ENCODE measurements at places on chromosomes 2 and 18.

GRCh38 chr2:236665572-236666118 lies 96.0 kb downstream of the ACKR3 start:
- DNase-seq = no peak

- DNase-seq = no peak
These were observed 79.8 kb downstream of the LIMS1 start for GRCh38 chr2:108614043-108614545.

DNA sequence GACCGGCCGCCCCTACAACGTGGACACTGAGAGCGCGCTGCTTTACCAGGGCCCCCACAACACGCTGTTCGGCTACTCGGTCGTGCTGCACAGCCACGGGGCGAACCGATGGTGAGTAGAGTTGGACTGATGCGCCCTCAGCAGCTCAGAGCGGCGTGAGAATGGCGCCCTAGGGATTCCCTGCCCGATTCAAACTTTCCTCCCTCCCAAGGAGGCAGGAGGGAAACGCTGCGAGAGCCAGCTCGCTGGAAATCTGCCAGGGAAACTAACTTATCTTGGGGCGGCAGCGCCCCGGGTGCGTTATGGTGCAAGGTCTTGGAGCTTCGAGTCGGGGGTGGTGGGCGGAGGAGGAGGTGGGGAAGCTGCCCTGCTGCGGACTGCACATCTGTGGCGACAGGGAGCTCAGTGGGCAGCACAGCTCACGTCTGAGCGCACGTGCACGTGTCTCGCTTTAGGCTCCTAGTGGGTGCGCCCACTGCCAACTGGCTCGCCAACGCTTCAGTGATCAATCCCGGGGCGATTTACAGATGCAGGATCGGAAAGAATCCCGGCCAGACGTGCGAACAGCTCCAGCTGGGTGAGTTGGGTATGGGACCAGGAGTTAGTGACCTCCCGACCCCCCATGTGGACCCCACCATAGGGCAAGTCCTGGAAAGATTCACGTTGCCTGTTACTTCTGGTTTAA lies 697 bp downstream of the ITGA4 start:
- DNase-seq = peak; percentile 25

GRCh38 chr2:125581557-125581956 lies 1074.4 kb upstream of the GYPC start:
- no peak for DNase-seq

DNA sequence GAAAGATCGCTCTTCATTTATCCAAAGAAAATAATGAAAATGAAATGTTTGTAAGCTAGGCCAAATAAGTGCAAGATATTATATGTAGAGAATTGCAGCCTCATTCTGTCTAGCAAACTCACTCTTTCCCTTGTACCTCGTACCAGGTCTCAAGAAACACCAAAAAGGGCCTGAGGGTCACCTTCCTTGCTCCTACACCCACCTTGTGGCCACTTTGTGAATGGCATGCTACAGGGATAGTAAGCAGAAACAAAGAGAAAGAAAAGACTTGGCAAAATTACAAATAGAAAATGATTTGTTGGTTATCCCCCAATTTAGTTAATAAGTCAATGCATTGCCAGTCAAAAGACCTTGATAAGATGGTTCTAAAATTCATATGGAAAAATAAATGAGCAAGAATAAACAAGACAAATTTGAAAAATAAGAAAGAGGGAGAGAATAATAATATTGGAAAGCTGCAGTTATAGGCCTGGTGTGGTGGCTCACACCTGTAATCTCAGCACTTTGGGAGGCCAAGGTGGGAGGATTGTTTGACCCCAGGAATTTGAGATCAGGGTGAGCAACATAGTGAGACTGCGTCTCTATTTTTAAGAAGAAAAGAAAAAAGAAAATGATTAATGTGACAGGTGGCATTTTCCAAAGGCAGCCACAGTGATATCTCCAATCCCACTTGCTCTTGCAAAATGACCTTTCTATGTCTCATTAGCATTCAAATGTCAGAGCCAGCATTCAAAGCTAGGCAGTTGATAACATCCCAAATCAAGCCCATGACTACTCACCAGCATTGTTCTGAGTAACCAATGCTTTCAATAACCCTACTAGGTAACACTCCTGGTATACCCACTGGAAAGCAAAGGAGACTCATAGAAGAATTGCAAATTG lies 38.8 kb upstream of the BMP10 start:
- peak; percentile 39 for DNase-seq

- DNase-seq = no peak
These were observed 36.5 kb downstream of the HADHB start for GRCh38 chr2:26281226-26281625.

GRCh38 chr2:237529452-237530402 lies 36.6 kb upstream of the PRLH start:
- no peak for DNase-seq

GRCh38 chr2:23379220-23379695 lies 5.7 kb upstream of the KLHL29 start:
- DNase-seq = no peak

DNA sequence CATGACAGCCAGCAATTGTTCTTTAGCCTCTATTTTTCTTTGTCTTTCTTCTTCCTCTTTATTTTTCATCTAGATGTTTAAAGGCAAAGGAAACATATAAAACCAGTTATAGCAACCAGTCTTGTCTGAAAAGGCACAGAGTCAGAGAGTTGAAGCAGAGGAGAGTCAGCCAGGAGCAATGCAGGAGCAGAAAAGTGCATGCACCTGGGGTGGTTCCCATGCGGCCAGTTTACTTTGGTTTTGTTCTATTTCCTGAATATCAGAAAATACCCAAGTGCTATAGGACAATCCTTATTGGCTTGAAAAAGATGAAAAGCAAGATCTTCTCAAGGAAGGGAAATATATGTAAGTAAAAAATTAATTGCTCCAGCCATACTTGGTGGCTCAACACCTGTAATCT lies 44.9 kb downstream of the CFAP210 start:
- no peak for DNase-seq

GRCh38 chr2:122743021-122743675 lies 987.7 kb downstream of the TSN start:
- no peak for DNase-seq

- DNase-seq = no peak
These were observed 80.0 kb downstream of the RHBDD1 start for GRCh38 chr2:226915846-226916360.

GRCh38 chr18:70082430-70082829 lies 123.1 kb downstream of the RTTN start:
- no peak for DNase-seq

- no peak for DNase-seq
These were observed 22.3 kb upstream of the ITM2C start for GRCh38 chr2:230842473-230842872.

DNA sequence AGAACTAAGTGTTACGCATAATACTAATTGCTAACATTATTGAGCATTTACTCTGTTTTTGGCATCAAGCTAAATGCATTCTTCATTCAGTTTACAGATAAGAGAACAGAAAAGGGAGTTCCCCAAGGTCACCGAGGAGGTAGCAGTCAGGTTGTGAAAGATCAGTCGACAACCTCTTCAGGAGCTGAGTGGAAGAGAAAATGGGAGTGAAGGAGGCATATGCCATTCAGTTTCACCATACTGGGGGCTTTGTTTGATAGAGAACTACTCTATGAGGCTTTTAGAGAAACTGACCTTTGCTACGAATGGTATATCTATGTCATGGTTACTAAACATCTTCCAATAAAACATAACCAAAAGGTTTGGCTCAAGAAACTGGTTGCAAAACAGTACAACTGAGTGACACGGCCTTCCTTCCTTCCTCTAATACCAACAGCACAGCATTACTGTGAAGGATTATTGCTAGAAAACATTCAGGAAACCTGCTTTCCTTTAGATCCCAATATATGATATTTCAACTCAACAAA lies 112.1 kb downstream of the RBMS1 start:
- no peak for DNase-seq

- no peak for DNase-seq
These were observed 76.9 kb upstream of the AGAP1 start for GRCh38 chr2:235416858-235417499.

DNA sequence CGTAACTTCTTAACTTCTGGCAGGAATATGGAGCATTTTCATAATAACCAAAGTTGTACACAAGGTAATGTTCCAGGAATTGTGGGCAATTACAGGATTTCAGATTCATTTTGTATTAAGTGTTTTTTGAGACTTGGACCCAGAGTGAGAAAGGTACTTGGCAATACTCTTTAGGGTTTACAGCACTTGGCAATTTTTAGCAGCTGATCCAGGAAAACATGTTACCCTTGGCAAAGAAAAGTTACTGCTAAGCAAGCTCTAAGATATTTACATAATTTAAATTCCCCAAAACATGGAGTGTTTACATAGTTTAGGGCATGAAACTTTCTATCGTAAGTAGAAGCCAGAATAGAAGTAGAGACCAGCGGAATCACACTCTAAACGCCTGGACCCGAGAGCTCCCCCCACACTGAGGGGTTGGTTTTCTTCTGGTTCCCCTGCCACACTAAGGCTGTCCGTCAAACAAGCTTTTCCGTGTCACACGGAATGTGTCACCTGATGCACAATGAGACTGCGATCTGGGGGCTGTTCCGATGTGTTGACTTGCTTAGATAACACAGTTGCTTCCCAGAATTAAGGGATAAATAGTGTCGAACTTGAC lies 177.1 kb downstream of the PTGR3 start:
- DNase-seq = no peak

Measured in CD8-positive, alpha-beta memory T cell (primary cell).